ENCODE measurements at places on chromosomes 5 and 9.
A peak's percentile ranks its signal among the peaks of the same experiment; 100 is the strongest.

GRCh38 chr5:101278917-101279316 lies 375.8 kb upstream of the ST8SIA4 start:
- no peak for DNase-seq

DNA sequence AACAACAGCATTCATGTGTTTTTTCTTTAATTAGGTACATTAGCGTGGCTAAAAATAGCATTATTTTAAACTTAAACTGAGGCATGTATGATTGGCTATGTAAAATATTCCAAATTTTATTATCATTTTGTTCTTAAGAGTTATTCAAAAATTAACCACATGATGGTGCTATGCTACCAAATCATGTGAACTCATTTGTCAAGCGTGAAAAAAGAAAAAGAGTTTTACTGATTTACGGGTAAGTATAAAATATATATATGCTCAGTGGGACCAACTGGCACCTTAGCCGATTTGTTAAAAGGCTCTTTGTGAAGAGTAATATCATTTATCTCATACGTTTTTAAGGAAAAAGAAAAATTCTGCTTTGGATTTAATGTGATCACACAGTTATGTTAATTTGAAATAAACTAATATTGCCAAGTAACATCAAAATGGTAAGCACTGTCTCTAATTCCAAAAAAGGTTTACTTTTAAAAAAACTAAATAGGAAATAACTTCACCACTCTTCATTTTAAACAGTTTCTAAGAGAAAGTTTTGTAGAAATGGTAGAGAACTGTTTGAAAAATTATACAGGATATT lies 1042.3 kb downstream of the CDH12 start:
- DNase-seq = no peak

- DNase-seq = no peak
These were observed 16.7 kb downstream of the CORO2A start for GRCh38 chr9:98175762-98176161.

DNA sequence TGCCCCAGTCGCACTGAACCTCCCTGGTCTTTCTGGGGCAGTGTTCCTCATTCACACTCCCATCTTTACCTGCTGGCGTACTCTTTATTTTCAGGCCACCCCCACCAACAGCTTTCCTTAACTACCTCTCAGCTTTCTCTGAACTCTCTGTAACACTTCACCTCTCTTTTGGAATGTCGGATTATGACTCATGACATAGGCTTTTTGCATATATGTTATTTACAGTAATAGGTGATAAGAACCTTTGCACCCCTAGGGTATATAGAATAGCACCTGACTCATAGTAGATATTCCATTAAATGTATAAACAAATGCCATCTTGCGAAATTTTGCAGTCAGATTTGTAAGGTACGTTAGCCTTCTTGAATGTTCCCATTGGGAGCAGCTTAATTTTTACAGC lies 52.9 kb upstream of the MIER3 start:
- DNase-seq = no peak

DNA sequence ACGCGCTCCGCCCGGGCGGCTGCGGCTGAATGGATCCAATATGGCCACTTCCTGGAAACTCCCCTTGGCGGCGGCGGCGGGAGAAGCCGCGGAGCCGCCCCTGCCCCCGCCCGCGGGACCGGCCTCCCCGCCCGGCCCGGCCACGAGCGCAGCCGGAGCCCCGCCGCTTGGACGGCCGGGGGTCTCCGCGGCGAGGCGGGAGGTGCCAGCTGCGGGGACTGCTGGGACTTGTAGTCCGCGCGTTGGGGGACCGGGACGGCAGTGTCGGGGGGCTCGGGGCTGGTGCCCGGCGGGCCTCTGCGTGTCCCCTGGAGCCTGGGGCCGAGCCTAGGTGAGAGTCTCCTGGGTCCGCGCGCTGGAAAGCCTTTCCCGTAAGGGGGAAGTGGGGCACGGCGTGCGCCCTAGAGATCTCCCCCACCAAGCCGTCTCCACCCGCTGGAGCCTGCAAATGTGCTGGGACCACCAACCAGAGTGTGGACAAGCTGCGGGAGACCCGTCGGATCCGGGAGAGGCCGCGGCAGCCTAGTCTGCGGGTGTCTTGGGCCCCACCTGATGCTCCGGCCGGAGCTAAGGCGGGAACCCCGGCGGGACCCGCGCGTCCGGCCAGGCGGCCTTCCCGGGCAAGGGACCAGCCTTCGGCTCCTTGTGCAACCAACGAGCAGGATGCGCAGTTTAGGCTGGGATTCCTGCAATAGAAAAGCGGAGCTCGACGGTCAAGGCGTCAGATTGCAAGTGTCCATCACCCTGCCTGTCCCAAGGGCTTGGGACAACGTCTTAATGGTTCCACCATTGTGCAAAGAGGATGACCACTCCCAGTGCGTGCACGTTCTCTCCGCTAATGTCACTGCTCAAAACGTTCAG lies at the start of gene SEPTIN8:
Gene SEPTIN8, minus strand, starts transcription at position 31 of the 861 bp plus-strand sequence. CDS start 102 bp downstream, outside the sequence.
- DNase-seq = peak; percentile 57

DNA sequence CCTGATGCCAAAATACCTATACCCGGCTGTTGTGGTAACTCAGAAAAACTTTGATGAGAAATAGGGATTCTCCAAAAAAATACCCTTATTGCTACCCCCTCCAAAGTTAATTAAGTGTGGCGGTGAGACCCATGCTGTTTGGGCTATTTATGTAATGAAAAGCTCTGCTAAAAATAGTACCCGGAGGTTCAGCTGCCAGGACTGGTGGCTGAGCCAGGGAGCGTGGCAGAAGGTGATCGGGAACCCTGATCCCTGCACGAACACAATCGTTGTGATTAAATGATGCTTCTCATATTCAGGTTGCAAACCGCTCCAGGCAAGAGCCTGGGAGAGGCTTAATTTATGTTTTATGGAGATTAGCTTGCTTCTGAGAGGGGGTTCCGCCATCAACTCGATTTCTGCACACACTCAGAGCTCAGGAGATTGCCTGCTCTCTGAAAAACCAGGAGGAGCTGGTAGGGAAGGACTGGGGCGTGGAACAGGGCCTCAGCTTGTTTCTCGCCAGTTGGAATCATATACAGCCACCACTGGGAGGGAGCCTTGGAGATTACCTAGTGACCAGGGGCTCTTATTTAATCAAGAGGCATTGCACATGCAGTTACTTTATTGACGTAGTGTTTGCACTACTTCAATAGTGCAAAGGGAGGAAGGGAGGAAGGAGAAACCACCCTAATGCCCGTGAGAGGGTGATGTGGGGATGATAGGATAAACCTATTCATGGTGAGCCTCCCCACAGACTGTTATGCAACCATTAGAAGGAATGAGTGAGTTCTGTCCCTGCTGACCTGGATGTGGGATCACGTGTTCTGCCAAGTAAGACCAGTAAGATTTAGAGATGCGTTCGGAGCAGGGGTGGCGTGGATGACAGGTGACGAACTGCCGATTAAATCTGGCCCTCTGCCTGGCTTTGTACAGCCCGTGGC lies 23.4 kb downstream of the HRH2 start:
- DNase-seq = no peak
